ENCODE measurements at places on chromosomes 12 and 14. TPM values are rescaled to one million over a fixed set of nuclear protein-coding genes. Genes with fewer than 3 reads are reported as not detected.

The RNASE4 gene
- total RNA-seq, result 20.0 TPM

The PPP1R36 gene
- 1.3 TPM for total RNA-seq

The SCYL2 gene
- 37.5 TPM for total RNA-seq

The CRIP2 gene
- total RNA-seq, result 68.5 TPM

The RHOJ gene
- 4.1 TPM for total RNA-seq

The CMA1 gene
- total RNA-seq, result not detected

The DIO3 gene
- total RNA-seq, result 1.0 TPM

The SERPINA9 gene
- not detected for total RNA-seq

The IFNG-AS1 gene
- not detected for total RNA-seq

The ZFHX2 gene
- 0.33 TPM for total RNA-seq

The HOXC13 gene
- total RNA-seq, result not detected

The PPFIA2 gene
- total RNA-seq, result 2.1 TPM

The PTGER2 gene
- 30.0 TPM for total RNA-seq

The NEUROD4 gene
- total RNA-seq, result not detected

The DIO2 gene
- total RNA-seq, result 3.3 TPM

The EEF1AKMT3 gene
- total RNA-seq, result 8.9 TPM

The KRT83 gene
- total RNA-seq, result not detected

The TGM1 gene
- total RNA-seq, result 0.83 TPM

The KRT71 gene
- total RNA-seq, result not detected

The RAP1B gene
- total RNA-seq, result 121 TPM

The KLRK1 gene
- not detected for total RNA-seq

The BMP4 gene
- total RNA-seq, result 77.5 TPM

The HCAR2 gene
- total RNA-seq, result not detected

The RNF212B gene
- not detected for total RNA-seq

The KLRB1 gene
- total RNA-seq, result not detected

The LRP6 gene
- total RNA-seq, result 39.5 TPM

The FAM90A1 gene
- total RNA-seq, result 0.33 TPM

The MYG1 gene
- 52.0 TPM for total RNA-seq

The MFAP5 gene
- total RNA-seq, result 9.0 TPM

The GPR84 gene
- total RNA-seq, result not detected

The CLEC2B gene
- total RNA-seq, result 15.7 TPM

The CCDC184 gene
- total RNA-seq, result 0.17 TPM

The ADAMTS20 gene
- total RNA-seq, result not detected

The SOAT2 gene
- not detected for total RNA-seq

The TNFRSF1A gene
- 157 TPM for total RNA-seq

The TAS2R20 gene
- total RNA-seq, result 2.1 TPM

The TUBA1B gene
- 1,258 TPM for total RNA-seq

The LALBA gene
- not detected for total RNA-seq

The AQP5 gene
- under 0.01 TPM for total RNA-seq

The PTPN21 gene
- total RNA-seq, result 9.2 TPM
